ENCODE measurements at places on chromosomes 4 and X. TPM values are rescaled to one million over a fixed set of nuclear protein-coding genes. Genes with fewer than 3 reads are reported as not detected.

USP17L13 gene
- total RNA-seq = not detected

GALNTL6 gene
- not detected for total RNA-seq

MTNR1A gene
- 1.4 TPM for total RNA-seq

NWD2 gene
- total RNA-seq = not detected

XK gene
- 1.5 TPM for total RNA-seq

BTK gene
- total RNA-seq = 0.31 TPM

CXCL11 gene
- 1.9 TPM for total RNA-seq

YY2 gene
- 1.6 TPM for total RNA-seq

TTC29 gene
- total RNA-seq = 0.12 TPM

CDKL5 gene
- total RNA-seq = 13.7 TPM

FAAH2 gene
- total RNA-seq = 11.4 TPM

DNA sequence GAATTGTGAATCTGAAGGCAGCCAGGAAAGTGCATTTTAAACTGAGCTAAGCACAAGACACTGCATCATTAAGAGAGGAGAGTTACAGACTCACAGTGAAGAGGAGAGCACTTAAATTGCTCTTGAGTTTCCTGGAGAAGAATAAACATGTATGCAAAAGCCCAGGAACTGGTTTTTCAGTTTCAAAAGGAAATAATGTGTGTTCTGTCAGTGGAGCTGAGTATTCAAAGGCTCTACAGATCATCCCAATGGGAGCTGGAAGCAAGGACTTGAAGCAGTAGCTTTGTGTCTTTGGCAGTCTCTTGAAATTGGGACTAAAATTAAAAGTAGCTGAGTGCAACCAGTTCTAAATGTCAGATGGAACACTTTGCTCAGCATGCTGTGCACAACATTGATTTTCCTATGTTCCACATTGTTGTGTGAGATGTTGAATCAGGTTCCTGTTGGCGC lies 147.5 kb upstream of the ANK2 start:
- no peak for DNase-seq

- DNase-seq = no peak
Measured at GRCh38 chr4:168434993-168435392, 45.3 kb downstream of the DDX60L start.

- no peak for DNase-seq
Measured at GRCh38 chr4:26893491-26893890, 32.9 kb downstream of the STIM2 start.

- no peak for DNase-seq
Measured at GRCh38 chr4:182494103-182494502, 250.9 kb downstream of the TENM3 start.

DNA sequence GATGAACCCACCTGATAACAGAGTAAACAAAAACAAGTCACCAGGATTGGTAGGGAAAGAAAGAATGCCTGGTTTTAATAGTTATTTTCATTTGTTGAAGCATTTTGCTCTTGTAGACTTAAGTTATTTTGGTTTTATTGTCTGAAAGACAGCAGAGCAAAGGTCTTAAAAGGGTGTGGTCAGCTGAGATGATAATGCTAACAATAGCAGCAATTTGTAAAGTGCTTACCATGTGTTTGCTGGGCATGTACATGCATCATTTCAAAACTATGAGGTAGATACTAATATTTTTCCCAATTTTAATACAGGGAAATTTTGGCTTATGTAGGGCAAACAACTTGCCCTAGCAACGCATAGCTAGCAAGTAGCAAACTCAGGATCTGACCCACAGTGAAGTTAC lies 46.8 kb upstream of the SLC10A4 start:
- no peak for DNase-seq

GRCh38 chr4:138775489-138775888 lies 240.1 kb upstream of the NOCT start:
- no peak for DNase-seq

DNA sequence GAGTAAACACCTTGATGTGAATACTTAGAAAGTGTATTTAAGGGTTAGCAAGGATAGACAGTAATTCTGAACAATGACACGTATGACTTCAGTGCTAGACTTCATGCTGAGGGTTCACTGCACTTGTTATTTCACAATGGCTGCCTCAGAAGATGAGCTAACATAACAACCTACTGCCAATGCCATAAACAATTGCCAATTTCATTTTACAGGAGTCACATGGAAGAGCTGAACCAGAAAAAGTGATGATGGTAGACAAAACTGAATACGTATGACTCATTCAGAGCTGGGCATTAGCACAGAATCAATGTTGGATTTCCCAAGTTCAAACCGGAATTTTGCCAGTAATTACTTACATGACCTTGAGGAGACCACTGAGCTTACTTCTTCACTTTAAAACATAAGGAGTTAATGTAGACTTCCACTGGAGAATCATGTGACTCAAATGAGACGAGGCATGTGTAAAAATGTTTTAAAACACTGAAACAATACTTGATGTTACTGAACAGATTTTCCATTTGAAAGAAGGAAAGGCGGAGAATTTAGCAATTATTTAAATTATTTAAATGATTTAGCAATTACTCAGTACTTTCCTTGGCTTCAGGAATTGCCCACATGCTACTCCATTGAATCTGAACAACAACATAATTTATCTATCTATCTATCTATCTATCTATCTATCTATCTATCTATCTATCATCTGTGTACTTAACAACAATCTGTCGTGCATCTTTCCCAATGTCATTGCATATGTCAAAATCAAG lies 868.5 kb upstream of the SLIT2 start:
- DNase-seq = no peak

DNA sequence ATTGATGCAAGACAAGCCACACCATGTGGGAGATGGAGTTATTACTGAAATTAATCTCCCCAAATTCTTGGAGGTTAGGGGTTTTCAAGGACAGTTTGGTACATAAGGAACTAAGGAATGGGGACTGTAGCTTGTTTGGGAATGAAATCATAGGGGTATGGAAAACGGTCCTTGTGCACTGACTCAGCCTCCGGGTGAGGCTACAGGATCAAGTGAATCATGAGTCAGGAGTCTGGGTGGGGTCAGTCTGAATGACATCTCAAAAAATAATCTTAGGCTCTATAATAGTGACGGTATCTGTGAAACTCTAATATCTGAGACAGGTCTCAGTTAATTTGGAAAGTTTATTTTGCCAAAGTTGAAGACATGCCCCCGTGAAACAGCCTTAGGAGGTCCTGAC lies 128.5 kb upstream of the CYSLTR1 start:
- DNase-seq = no peak

- DNase-seq = no peak
Measured at GRCh38 chr4:35649011-35649410, 595.3 kb downstream of the ARAP2 start.

GRCh38 chr4:17753646-17754045 lies 27.8 kb downstream of the FAM184B start:
- DNase-seq = no peak

DNA sequence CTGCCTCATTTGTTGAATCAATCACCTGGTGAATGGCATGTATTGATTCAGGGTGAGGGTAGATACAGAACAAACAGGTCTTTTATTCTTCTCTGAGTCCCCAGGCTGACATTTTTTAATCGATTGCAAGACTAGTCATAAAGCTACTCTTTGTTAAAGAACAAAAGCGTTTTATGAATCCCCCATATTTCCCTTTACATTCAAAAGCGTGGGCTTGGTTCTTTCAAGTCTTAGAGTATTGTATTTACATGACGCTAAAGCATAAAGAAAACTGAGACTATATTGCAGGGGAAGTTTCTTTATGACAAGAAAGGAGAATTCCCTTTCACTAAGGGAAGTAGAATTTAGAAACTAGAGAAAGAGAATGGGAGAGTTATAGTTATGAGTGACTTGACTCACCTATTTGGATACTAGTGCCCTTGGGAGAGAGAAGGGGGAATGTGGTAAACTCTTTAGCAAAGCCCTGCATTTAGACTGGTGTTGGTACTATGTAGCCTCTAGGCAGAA lies 69.3 kb upstream of the PDE5A start:
- DNase-seq = no peak

DNA sequence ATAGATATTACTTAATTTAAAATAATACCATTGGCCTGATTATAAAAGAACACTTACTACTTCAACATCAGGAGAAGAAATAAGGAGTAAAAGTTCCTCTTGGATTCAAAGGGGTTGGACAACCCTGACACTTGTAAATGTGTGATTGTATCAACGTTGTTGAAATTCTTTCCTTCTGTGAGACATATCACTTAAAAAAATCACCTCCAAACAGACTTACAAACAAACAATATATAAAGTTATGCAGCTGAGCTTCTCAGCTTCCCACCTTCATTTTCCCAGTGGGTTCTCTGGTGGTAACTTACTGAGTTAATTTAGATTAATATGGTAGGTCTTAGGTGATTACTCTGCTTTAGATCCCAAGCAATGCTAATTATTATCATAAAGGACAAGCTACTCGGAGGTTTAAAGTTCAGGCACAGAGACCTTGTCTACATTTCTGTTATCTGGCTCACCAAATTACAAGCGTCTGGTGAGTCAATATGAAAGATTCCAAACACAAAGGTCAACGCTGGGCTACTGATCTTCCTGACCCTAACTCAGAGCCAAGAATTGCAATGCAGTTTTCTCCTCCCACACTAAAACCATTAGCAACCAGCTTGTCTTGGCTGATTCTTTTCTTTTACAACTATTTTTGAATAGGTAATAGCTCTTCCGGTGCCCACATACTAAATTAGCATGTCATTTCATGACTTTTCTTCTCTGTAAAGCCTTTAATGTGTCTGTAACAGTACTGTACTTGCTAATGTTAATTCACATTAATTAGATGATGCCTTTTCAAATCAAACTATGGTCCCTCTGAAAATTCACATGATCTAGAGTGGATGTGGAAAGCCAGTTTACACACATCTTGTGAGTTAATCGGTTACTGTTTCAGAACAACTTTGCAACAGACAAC lies 157.6 kb downstream of the RASL11B start:
- DNase-seq = no peak

- DNase-seq = no peak
Measured at GRCh38 chr4:108626056-108626455, 5.7 kb downstream of the RPL34 start.

- no peak for DNase-seq
Measured at GRCh38 chrX:18449236-18449635, 23.8 kb downstream of the CDKL5 start.

- no peak for DNase-seq
Measured at GRCh38 chrX:21524008-21524407, 134.1 kb downstream of the KLHL34 start.

DNA sequence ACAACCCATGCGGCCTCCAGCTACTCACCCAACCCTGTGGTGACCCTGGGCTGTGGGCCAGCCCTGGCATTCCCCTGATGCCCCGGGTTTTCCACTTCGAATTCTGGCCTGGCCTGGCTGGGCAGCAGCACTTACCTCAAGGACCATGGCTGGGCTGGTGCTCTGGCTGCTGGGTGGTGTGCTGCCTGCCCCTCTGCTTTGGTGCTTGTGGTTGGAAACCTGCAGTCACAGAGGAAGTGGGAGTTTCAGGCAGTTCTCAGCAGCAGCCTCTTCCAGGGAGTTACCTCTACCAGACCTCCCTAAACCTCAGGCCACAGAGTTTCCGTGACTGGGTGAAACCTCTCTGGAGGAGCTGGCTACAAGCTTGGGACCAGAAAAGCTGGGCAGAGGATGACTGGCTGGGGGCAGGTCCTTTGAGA lies at the start of gene CXCR3:
CXCR3 (minus strand) TSS at position 209 of the 419 bp plus-strand sequence; CDS start at position 147, 62 bp downstream.
- DNase-seq = no peak
